ENCODE measurements at places on chromosomes 2 and 18. TPM values are rescaled to one million over a fixed set of nuclear protein-coding genes. Genes with fewer than 3 reads are reported as not detected.

DNA sequence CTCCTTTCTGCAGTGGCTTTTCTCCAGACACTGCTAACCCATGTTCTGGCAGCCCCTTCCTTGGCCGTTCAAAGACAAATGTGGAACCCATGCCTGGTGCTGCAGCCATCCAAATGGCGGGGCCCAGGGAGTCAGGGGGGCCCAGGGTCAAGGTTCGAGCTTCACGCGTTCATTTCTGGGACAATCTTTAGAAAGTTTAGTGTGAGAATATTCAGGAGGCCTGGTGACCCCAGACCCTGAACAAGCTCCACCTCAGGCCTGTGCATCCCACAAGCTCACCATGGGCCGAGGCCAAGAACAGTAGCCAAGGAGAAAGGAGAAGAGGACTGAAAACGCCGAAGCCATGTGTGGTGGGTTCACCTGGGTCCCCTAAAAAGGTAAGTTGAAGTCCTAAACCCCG is 54.4 kb downstream of the ANKMY1 start:
- H3K27ac ChIP-seq: no peak overlapping the region
- no peak for DNase-seq
- no peaks in the 10 kb centered on the region for H3K27me3 ChIP-seq
- H3K36me3 ChIP-seq: peaks cover 4% of the 10 kb centered on the region
- H3K4me3 ChIP-seq: no peak overlapping the region

- H3K27ac ChIP-seq: peak overlapping the region; percentile 66
- H3K27me3 ChIP-seq: no peaks in the 10 kb centered on the region
- no peaks in the 10 kb centered on the region for H3K36me3 ChIP-seq
- DNase-seq: peak; percentile 41
- H3K4me1 ChIP-seq: peaks cover 67% of the 10 kb centered on the region
Observed at GRCh38 chr2:30266705-30267104, 35.4 kb downstream of the LBH start.

DNA sequence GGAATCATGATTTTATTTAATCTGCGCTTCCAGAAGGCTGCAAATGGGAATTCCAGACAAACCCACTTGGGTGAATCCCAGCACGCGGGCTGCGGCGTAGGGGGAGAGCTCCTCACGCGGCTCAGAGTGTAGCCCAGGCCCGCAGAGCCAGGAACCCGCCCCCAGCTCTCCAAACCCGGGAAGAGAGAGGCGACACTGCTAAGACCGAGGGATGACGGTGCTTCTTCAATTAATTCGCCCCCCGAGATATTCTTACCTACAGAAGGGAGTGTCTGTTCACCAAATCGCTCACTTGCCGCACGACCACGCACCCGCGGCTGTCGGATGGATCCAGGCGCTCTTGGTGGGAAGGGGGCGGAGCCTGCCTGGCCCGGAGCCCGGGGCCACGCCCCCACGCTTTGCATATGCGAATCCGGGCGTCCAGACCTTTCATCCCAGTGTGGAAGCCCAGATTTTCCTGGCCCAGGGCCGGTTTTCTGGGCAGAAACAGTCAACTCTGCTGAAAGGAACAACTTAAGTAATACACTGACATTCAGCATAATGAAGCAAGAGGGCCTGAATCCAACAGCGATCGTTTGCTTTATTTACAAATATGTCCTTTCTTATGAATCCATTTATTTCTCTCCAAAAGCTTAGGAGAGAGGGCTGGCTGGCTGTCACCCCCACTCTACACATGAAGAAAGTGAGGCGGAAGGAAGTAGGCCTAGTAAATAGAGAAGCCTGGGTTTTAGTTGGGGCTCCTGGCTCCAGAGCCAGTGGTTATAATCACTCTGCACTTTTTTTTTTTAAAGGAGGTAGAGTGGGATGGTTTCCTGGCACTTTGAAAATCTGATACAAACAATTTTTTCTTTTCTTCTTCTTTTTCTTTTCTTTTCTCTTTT is at the start of gene SLC19A3:
Gene SLC19A3, minus strand, starts transcription at position 342 of the 881 bp plus-strand sequence. CDS start 15,710 bp downstream, outside the sequence.
- no peak within 1 kb of the TSS for H3K27ac ChIP-seq
- H3K27me3 ChIP-seq: no peaks in the 10 kb centered on the region
- no peak for DNase-seq
- no peak within 1 kb of the TSS for H3K4me3 ChIP-seq

DNA sequence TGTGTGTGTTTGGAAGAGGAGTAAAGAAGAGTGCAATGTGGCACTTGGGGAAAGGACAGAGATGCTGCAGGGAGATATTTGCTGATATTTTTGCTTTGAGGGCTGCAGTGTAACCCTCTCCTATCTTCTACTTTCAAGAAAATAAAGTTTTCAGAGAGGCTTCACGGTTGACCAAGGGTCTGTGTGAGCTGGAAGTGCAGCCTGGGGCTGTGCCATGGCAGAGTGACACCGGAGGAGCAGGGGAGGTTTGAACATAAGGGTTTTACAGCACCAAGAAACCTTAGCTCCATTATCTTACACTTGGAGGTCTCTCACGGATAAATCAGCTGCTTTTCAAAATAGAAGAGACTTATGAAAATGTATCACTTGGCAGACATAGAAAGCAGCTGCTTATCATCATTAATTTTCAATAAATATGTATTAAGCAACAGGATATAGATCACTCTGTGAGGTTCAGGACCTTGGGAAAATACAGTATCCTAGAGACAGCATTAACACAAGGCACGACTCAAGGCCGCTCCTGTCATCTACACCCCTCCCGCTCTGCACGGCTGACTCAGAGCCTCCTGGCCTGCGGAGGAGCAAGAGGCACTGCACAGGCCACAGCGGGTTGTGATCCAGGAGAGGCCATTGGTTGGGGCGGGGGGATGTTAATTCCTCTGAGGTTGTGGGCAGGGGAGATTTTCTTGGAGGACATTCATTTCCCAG is 127.8 kb downstream of the COPS8 start:
- no peak overlapping the region for H3K4me3 ChIP-seq
- no peak overlapping the region for H3K27ac ChIP-seq
- no peak for DNase-seq
- H3K4me1 ChIP-seq: no peaks in the 10 kb centered on the region

GRCh38 chr2:205760157-205760556 is 77.9 kb downstream of the NRP2 start:
- no peak overlapping the region for H3K27ac ChIP-seq
- H3K36me3 ChIP-seq: no peaks in the 10 kb centered on the region
- no peak overlapping the region for H3K4me3 ChIP-seq
- H3K4me1 ChIP-seq: no peaks in the 10 kb centered on the region
- no peak for DNase-seq

DNA sequence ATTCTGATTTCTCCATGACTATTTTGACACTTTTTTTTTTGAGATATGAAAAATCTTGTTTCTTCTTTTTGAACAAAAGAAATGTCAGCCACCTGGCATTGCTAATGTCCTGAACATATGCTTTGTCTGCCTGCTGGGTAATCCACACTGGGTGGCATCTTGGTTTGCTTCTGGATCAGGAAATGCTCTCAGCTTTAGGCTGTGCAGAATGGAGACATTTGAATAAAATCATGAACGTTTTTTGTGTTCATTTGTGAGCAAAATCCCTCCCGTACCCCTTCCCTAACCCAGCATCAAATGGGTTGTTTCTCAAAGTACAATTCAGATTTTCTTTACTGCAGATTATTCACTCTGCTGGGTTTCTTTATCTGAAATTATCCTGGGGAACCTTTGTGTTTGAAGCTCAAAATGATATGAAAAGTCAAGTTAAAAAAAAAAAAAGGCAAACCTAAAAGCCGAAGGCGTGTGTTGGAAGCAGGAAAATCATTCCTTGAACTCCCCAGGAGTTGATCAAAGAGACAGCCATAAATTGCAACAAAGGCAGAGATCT is 53.4 kb upstream of the KLF7 start:
- no peaks in the 10 kb centered on the region for H3K27me3 ChIP-seq
- H3K4me1 ChIP-seq: no peaks in the 10 kb centered on the region

GRCh38 chr2:238338710-238339394 is 18.5 kb downstream of the TRAF3IP1 start:
- H3K27me3 ChIP-seq: no peaks in the 10 kb centered on the region
- no peak overlapping the region for H3K4me3 ChIP-seq

DNA sequence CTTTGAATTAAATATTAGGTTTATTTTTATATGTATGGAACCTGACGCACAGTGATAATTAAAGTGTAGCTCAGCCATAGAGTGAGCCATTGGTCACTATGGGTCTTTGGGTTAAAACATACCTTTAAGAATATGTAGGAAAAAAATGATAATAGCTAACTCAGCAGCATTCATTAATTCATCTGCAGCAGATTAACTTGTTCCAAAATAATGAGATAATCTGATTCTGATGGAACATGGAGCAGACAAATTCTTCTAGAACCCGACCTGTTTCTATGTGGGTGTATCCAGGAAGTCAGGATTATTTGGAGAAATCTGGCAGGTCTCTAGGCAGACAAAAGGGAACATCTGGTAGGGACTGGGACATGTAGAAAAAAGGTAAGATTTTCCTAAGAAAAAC is at the start of gene XIRP2:
Gene XIRP2, plus strand, starts transcription at position 301 of the 400 bp plus-strand sequence. CDS start 15,003 bp downstream, outside the sequence.
- no peaks in the 10 kb centered on the region for H3K27me3 ChIP-seq
- no peak for DNase-seq
- no peak within 1 kb of the TSS for H3K4me3 ChIP-seq
- no peak within 1 kb of the TSS for H3K27ac ChIP-seq
- no peaks in the 10 kb centered on the region for H3K4me1 ChIP-seq
- no peaks in the 10 kb centered on the region for H3K36me3 ChIP-seq

DNA sequence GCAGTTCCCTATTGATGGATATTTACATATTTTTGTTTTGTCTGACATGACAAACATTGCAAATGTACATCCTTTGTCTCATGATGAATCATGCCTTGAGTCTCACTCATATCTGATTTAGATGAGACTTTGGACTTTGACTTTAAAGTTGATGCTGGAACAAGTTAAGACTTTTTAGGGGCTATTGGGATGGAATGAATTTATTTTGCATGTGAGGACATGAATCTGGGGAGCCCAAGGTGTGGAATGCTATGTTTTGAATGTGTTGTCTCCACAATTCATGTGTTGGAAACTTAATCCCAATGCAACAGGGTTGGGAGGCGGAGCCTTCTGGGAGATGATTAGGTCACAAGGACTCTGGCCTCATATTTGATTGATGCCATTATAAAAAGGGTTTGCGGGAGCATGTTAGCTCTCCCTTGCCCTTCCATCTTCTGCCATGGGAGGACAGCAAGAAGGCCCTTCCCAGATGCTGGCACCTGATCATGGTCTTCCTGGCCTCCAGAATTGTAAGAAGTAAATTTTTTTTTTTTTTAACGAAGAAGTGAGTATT is 29.1 kb upstream of the INO80D start:
- no peak for DNase-seq
- H3K4me3 ChIP-seq: no peak overlapping the region
- no peaks in the 10 kb centered on the region for H3K4me1 ChIP-seq
- no peaks in the 10 kb centered on the region for H3K27me3 ChIP-seq
- H3K36me3 ChIP-seq: no peaks in the 10 kb centered on the region

DNA sequence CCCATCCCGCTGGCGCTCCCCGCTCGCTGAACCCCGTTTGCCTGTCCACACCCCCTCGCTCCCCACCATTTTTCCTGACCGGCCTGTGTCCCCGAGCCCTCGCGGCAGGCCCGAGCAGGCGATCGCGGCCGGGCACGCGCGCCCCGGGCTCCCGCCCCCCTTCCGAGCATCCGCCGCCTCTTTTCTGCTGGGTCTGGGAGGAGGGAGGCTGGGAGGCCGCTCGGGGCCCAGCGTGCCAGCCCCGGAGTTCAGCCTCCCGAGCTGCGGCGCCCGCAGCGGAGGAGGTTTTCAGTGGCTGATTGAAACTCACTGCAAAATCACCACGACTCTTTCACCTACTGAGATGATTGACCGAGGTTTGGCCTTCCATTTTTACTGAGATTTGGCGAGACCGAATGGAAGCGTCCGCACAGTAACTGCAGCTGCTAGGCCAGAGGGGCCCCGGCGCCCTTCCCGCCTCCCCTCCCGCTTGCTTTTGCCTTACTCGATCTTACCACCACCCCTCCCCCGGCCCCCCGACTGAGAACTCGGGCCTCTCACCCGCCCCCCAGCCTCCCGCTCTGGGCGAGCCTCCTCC is 4.8 kb downstream of the SOX11 start:
- DNase-seq: no peak
- no peak overlapping the region for H3K27ac ChIP-seq
- no peaks in the 10 kb centered on the region for H3K27me3 ChIP-seq
- H3K36me3 ChIP-seq: no peaks in the 10 kb centered on the region

DNA sequence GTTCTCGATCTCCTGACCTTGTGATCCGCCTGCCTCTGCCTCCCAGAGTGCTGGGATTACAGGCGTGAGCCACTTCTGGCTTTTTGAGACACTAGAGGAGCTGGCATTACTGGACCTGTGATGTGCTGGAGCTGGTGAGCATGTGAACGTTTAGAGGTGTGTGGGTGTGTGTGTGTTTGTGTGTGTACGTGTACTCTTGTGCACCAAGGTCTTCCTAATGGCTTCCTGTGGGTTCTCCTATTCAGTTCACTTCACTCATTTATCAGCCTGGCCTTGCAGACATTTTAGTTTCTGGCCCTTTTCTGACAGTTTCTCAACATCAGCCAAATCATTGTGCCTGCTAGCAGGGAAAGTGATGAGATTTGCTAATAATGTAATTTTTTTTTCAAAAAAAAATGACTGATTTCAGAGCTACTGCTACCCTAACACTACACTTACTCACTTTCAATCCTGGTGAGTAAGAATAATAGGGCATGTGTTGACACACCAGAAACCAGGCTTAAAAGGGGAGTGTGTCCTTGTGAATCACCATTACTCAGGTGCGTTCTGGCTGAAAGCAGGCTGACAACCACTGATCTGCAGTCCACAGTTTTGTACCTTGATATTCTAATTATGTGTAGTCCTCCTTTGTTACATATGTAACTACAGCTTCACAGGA is 41.0 kb upstream of the ACTR3 start:
- no peaks in the 10 kb centered on the region for H3K27me3 ChIP-seq
- H3K4me1 ChIP-seq: no peaks in the 10 kb centered on the region
- no peak overlapping the region for H3K27ac ChIP-seq
- no peaks in the 10 kb centered on the region for H3K36me3 ChIP-seq

DNA sequence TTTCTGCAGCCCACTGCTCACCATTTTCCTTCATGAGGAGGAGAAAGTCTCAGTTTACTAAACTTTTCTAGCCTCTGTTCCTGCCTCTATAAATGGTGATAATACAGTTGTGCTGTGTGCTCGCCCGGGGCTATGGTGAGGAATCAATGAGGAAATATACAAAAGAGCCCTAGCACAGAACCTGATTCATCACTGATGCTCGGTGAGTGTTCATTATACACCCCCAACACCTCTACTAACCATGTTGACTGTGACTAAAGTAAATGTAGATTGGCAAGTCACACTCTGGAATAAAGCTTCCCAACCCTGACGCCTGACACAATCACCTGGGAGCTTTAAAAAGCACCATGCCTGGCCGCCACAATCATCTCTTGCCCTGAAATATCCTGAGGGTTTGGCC is 118.8 kb upstream of the CYP1B1 start:
- no peak for DNase-seq
- H3K27me3 ChIP-seq: no peaks in the 10 kb centered on the region
- H3K36me3 ChIP-seq: no peaks in the 10 kb centered on the region
- no peaks in the 10 kb centered on the region for H3K4me1 ChIP-seq

- no peaks in the 10 kb centered on the region for H3K27me3 ChIP-seq
- no peak overlapping the region for H3K27ac ChIP-seq
- no peaks in the 10 kb centered on the region for H3K36me3 ChIP-seq
- DNase-seq: no peak
- no peaks in the 10 kb centered on the region for H3K4me1 ChIP-seq
- no peak overlapping the region for H3K4me3 ChIP-seq
Observed at GRCh38 chr18:47206945-47207637, 30.9 kb upstream of the IER3IP1 start.

GRCh38 chr18:23504720-23505119 is 1.4 kb downstream of the RMC1 start:
- no peak overlapping the region for H3K4me3 ChIP-seq
- peaks cover 40% of the 10 kb centered on the region for H3K4me1 ChIP-seq
- peaks cover 12% of the 10 kb centered on the region for H3K36me3 ChIP-seq

MAPRE2 gene
- 54.1 TPM for total RNA-seq

CDCA7 gene
- 2.9 TPM for total RNA-seq

CD8B2 gene
- total RNA-seq: not detected

FAP gene
- total RNA-seq: not detected

All from CD4-positive, alpha-beta memory T cell (primary cell).